Renal cortical epithelial cell (primary cell): ENCODE measurements at places on chromosomes 5 and 9. TPM values are rescaled to one million over a fixed set of nuclear protein-coding genes. Genes with fewer than 3 reads are reported as not detected.

The ADGRD2 gene
- not detected in 2 replicates for total RNA-seq

The FOXD4L4 gene
- 0.20 TPM in 1 of 2 replicates, not detected in the other for total RNA-seq

The CCDC152 gene
- total RNA-seq = 1.1 TPM in 1 of 2 replicates, not detected in the other

- peak; percentile 9 for DNase-seq
These were observed 34.5 kb downstream of the COL15A1 start for GRCh38 chr9:98978231-98978681.

- DNase-seq = no peak
These were observed 325.8 kb downstream of the TENT4A start for GRCh38 chr5:7039074-7039473.
